Stimulated activated CD8-positive, alpha-beta memory T cell treated with anti-CD3 and anti-CD28 coated beads, Interleukin-7, amount 100 ng/mL, for 24 hours (primary cell): ENCODE measurements at places on chromosomes 13 and 19.

GRCh38 chr13:108146642-108147041 lies 68.7 kb downstream of the LIG4 start:
- no peak for DNase-seq

DNA sequence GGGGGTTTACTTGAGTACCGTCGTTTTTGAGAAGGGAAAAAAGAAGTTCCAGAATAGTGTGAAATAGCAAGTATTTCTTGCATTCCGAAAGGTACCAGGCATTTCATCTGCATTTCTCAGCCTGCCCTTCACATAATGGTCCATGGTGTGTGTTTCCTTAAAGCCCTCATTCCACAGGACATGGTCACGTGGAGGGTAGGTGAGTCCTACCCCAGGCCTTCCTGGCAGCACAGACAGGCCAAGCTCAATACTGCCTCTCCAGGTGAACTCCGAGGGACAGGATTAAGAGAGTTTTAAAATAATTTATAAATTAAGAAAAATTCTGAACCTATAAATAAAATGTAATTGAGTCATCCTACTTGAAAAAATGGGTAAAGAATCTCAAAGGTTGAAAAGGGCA lies 64.7 kb downstream of the TNFRSF19 start:
- no peak for DNase-seq

DNA sequence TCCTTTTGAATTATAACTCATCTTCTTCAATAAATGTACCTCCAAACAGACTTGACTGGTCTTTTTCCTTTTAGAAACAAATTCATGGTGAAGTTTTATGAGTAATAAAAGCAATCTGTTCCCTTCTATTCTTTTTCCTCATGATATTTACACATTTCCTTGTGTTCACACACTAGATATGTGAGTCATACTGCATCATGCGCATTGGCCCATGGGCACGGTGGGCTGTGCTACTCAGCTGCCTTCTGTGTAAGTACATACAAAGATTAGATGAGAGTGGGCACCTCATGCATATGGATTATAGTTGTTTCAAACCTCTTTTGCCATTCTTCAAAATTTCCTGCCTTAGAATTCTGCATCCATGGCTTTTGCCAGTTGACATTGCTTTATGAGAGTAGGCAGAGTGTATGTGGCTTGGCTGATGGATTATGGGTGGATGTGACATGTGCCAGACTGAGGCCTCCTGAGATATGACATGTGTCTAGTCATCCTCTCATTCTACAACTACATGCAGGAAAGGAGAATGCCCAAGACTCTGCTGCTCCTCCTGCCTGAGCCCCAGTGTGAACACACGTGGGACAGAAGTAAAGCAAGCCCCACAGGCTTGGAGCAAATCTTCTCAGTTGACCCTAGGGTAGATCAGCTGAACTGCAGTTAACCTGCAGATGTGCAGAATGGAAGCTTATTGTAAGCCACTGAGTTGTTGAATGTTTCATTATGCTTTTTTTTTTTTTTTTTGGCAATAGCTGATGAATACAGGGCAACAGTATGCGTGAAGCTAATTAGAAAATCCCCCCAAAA lies 109.9 kb downstream of the RBM26 start:
- no peak for DNase-seq

DNA sequence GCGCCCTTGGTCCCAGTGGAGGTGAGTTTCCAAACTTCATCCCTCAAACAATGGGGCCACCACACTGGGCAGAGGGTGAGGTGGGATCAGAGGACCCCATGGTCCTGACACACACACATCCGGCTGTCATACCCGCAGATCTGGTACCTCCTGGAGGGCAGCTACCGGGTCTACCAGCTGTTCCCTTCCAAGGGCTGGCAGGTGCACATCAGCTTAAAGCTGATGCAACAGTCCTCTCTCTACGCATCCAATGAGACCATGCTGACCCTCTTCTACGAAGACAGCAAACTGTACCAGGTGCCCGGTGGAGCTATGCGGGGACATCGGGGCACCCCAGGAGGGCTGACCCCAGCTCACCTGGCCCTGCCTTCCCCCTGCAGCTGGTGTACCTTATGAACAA lies 14.0 kb upstream of the PSMD8 start:
- DNase-seq: no peak

- DNase-seq: no peak
These were observed 370.4 kb upstream of the NBEA start for GRCh38 chr13:34571716-34572115.

DNA sequence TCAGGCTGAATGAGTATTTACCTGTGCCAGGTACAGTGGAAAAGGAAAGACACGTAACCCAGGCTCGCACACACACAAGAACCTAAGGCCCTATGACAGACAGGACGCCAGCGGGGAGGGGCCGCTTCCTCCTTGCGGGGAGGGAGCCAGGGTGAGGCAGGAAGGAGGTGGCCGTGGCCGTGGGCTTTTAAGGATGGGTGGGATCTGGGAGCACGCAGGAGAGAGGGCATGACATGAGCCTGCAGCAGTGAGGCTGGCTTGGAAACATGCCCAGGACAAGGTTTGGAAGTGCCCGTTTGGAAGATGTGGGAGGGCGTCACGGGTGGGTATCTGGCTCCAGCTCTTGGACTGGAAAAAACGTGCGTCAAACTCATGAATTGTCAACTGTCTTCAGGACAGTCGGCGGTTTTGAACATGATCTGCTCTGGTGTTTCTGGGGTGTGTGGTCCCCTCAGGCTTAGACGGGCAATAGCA lies 20.1 kb downstream of the SH3GL1 start:
- no peak for DNase-seq

GRCh38 chr19:3224346-3225168 lies at the start of gene CELF5:
CELF5 (plus strand) TSS chr19:3224661; CDS start chr19:3224740, 79 bp downstream.
- DNase-seq: peak; percentile 13

GRCh38 chr13:52850072-52850395 lies 1.6 kb upstream of the PCDH8 start:
- DNase-seq: no peak

DNA sequence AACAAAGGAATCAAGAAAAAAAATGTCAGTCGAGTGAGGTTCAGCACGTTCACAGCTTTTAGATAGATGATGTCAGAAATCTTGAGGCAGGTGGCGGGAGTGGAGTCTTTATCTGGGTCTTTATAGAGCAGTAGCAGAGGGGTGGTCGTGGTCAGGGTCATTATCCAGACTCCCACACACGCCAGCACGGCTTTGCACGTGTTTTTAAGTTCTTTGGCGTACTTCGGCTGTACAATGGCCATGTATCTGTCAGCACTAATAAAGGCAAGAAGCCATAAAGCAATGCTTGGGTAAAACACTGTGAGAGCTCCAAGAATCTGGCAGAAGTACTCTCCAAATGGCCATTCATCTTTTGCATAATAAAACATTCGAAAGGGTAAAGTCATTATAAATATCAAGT lies 2.9 kb downstream of the GPR18 start:
- DNase-seq: no peak

- no peak for DNase-seq
These were observed 7.8 kb upstream of the DZIP1 start for GRCh38 chr13:95652244-95652764.

DNA sequence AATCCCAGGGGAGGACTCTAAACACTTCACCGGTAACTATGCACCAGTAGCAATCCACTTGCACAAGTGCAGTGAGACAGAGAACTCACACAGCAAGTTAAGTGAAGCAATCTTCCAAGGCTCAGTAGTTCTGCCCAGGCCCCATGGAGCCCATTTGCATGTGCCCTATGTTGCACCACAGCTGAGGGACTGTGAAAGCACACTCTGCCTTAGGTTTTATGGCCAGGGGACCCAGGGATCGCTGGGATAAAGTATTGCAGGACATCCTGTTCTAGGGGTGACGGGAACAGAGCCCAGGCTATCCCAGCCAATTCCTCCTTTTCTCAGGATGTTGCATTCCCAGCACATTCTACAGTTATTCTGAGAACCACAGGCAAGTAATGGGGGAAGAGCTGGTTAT lies 6.0 kb upstream of the AMER2 start:
- DNase-seq: no peak
